Cortex of kidney (tissue), 1 donor: ENCODE measurements at places on chromosomes 3 and 15.

- DNase-seq: no peak
Observed at GRCh38 chr3:107753494-107753893, 230.7 kb downstream of the BBX start.

DNA sequence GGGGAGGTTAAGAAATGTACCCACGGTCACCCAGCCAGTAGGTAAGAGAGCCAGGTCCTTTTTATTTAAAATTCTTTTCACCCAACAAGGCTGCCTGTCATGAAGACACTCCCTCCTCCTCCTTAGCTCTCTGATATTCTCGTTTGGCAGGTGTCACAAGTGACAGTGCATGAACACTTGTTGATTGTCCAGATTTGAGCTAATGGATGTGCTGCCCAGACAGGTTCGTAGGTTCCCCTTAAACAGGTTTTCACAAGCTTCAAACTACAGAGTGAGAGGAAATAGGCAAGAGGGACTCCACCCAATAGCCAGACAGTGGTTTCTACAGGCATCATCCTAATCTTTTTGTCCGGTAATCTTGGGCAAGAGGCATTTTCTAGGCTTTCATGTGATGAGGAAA, 32.2 kb downstream of the ATP13A4 start:
- DNase-seq: no peak

DNA sequence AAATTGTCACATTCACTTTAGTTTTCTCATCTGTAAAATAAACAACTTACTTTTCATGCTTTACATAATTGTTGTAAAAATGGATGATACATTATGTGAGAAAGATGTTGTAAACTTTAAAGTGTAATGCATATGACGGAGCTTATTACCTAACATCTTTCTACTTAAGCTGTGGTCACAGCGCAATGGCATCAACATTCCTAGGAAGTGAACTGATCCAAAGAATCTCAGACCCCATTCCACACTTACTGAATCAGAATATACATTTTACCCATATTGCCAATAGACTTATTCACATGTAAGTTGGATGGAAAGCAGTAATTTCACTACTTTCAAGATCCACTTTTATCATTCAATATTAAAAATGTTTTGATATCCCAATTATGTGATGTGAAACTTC, 497.5 kb downstream of the FGF12 start:
- no peak for DNase-seq

DNA sequence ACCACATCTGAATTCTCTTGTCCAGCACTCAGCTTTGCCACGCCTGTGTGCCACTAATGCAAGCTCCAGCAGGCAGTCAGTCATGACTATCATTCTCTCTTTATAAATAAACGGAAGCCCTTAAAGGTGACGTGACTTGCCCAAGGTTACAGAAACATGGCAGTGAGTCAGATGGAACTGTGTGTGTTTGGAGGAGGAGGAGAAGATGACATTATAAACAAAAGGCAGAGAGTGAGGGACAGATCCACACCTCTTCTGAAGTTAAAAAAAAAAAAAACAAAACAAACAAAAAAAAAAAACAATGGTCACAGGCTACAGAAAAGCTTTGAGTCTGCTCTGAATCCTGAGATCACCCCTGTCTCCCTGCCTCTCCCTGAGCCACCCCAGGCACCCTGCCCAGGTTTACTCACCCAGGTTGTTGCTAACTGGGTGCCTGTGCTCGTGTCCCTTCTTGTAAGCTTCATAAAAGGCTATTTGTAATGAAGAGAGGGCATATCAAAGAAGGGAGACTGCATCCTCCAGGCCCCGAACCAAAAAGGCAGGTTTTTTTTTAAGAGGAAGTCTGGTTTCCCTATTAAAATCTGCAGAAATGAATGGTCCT, 119.7 kb upstream of the PHLDB2 start:
- no peak for DNase-seq

- DNase-seq: no peak
Observed at GRCh38 chr15:52259503-52259902, 36.1 kb downstream of the MYO5C start.

GRCh38 chr3:144200466-144200865, 228.8 kb downstream of the DIPK2A start:
- no peak for DNase-seq

DNA sequence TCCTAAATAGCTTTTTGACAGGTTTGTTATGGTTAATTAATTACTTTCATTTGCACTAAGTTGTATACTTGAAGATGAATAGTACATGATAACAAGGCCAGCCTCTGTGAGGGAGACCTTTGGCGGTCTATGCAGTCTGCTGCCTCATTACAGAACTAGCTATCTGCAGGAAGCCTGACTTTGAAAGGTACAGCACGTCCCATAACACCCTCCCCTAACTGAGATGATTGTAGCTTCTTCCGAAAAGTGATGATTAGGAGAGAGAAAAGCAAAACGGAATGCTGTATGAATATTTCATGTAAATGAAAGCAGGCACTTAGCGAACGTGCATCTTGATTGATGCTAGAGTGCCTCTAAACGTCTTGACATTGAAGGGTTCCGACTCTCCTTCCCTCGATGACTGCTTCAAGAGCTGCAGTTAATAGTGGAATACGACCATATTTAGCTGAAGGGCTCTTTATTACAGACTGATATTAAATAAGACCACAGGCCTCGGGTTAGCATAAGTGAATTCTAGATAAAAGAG, 116.2 kb upstream of the TMCO5A start:
- DNase-seq: no peak

DNA sequence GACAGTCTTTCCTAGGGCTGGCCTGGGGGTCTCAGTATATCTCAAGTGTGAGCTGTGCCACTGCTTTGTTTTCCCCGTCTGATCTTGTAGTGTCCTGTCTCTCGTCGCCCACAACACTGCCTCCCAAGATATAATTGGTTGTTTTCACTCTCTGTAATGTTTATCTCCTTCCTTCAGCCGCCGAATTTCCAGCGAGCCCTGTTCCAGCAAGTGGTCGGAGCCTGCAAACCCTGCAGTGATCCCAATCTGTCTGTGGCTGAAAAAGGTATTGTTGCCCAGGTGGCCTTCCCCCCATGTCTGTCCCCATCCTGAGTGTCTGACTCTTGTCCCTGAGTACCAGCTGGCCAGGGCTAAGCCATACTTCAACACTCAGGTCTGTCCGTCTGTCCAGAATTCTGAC, 9.5 kb upstream of the MANF start:
- no peak for DNase-seq

GRCh38 chr3:172751175-172751704, 714 bp downstream of the ECT2 start:
- DNase-seq: no peak

- DNase-seq: no peak
Observed at GRCh38 chr3:94928921-94929320, 866.1 kb downstream of the NSUN3 start.

- DNase-seq: no peak
Observed at GRCh38 chr3:43187836-43188479, 82.1 kb upstream of the POMGNT2 start.

DNA sequence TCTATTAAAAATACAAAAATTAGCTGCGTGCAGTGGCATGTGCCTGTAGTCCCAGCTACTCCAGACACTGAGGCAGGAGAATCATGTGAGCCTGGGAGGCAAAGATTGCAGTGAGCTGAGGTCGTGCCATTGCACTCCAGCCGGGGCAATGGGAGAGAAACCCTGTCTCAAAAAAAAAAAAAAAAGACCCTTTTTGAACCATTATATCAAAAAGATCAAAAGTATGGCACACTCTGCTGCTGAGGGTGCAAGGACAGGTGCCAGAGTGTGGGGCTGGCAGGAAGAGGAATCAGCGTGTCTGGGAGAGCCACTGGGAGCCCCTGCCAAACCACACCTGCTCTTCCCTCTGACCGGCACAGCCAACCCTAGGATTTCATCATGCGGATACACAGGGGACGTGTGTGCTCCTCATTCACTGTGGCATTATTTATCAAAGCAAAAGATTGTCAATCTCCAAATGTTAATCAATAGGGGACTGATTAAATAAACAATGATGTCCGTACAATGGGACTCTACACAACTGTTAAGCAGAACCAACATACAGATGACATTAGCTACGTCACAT, 147.3 kb upstream of the TLE3 start:
- DNase-seq: no peak

- no peak for DNase-seq
Observed at GRCh38 chr3:85171976-85172375, 213.2 kb downstream of the CADM2 start.

- DNase-seq: no peak
Observed at GRCh38 chr15:48389691-48390143, 58.5 kb downstream of the DUT start.

DNA sequence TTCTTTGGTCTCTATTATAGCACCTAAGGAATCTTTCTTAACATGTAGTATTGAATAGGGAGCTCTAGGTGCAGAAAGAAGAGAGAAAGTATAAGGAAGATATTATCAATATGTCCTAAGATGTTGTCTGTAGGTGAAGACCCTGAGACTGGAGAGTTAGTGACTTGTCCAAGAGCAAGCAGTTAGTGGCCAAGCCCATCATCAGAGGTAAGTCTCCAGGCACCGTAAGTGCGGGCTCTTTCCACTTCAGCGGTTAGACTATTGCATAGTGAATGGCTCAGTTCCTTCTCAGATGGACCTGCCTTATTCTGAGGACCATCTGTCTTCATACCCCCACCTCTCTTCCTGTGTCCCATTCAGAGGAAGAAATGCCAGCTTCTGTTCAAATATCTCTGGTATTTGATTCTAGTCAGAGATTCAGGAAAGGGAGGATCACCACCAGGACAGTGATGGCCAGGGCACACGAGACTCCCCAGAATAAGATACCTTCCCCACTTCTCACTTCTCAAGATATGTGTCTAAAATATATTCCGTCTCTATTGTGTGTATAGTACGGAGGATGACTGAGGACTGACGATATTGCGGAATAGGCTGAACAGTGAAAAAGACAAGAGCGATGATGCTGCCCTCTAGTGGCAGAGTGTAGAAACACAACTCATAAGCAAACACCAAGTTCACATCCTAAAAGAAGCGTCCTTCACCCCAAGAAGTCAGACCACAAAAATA, 19.1 kb upstream of the ADGRG7 start:
- DNase-seq: no peak

GRCh38 chr15:70786996-70787395, 23.6 kb upstream of the UACA start:
- no peak for DNase-seq

GRCh38 chr3:160205606-160206005, 19.6 kb upstream of the C3orf80 start:
- no peak for DNase-seq

- no peak for DNase-seq
Observed at GRCh38 chr15:73357999-73358665, 10.6 kb downstream of the HCN4 start.

DNA sequence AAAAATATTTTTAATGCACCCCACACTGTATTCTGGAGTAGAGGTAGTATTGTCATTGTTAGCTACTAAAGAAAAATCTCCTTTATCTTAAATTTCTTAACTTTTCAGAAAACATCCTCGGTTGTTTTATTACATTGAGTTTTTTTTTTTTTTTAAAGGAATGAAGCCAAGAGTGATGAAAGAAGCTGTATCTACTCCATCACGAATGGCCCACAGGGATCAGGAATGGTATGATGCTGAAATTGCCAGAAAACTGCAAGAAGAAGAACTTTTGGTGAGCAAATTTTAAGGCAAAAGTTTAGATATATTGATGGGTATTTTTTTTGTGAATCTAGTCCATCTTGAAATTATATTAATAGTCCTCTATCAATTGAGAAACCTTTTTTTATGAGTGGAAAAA, 49.7 kb upstream of the UTS2B start:
- DNase-seq: no peak

GRCh38 chr3:80682951-80683350, 915.2 kb upstream of the ROBO1 start:
- no peak for DNase-seq

GRCh38 chr3:119762876-119763275, 19.0 kb upstream of the NR1I2 start:
- DNase-seq: no peak

DNA sequence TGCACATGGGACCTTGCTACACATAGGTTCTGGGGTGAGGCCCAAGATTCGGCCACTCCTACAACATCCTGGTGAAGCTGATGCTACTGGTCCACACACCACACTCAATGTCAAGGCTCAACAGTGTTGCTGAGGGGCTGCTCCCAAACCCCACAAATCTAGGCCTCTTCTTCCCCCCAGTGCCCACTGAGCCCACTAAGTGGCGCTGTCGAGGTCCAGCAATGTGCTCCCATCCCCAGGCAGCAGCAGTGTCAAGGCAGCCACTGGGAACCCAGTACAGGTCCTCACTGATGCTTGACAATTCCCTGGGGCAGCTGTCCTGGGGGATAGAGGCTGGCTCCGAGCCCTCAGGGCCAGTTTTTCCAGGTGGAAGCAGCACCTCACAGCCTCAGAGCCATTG, 21.5 kb downstream of the SCN5A start:
- no peak for DNase-seq

GRCh38 chr3:175338775-175339535, 479.8 kb downstream of the NAALADL2 start:
- DNase-seq: no peak

DNA sequence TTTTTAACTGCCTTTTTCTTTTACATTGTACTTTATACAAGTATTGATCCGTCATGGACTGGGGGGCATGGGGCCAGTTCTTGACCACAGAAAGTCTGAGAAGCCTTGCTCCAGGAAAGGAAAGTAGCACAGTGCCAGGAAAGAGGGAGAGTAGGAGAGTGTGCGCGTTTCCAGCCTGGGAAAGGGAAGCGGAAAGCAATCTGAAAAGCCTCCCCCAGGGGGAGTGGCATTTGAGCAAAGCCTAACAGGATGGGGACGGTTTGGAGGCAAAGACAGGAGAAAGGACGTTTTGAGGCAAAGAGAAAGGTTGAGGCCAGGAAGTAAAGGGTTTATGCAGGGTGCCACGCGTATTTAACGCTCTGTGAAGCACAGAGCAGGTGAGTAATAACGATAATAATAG, 116.9 kb downstream of the RORA start:
- DNase-seq: no peak
